ENCODE measurements at places on chromosomes 13 and 19.

- DNase-seq = no peak
These were observed 84.6 kb downstream of the NALCN start for GRCh38 chr13:101331731-101332130.

DNA sequence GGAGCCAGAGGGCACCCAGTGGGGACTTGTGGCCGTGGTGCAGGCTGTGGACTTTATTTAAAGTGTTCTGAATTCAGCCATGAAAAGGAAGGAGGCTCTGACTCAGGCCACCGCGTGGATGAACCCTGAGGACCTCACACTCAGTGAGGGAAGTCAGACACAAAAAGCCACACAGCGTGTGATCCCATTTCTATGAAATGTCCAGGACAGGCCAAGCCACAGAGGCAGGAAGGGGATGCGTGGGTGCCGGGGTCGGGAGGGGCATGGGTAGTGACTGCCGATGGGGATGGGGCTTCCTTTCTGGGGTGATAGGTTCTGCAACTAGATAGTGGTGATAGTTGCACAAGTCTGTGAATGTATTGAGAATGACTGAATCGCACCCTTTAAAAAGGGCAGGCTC, 8.7 kb upstream of the ZBTB7A start:
- no peak for DNase-seq

- DNase-seq = no peak
These were observed 30.7 kb upstream of the WASF3 start for GRCh38 chr13:26526702-26527216.

- DNase-seq = no peak
These were observed 9.5 kb downstream of the NR2F6 start for GRCh38 chr19:17235971-17236777.

- no peak for DNase-seq
These were observed 144.2 kb downstream of the FOXO1 start for GRCh38 chr13:40522282-40522681.

All from hematopoietic multipotent progenitor cell (in vitro differentiated cells).